Stimulated activated CD4-positive, alpha-beta T cell treated with anti-CD3 and anti-CD28 coated beads, TNF-alpha, amount 100 ng/mL, for 1 hour (primary cell): ENCODE measurements at places on chromosomes 5 and 9.

DNA sequence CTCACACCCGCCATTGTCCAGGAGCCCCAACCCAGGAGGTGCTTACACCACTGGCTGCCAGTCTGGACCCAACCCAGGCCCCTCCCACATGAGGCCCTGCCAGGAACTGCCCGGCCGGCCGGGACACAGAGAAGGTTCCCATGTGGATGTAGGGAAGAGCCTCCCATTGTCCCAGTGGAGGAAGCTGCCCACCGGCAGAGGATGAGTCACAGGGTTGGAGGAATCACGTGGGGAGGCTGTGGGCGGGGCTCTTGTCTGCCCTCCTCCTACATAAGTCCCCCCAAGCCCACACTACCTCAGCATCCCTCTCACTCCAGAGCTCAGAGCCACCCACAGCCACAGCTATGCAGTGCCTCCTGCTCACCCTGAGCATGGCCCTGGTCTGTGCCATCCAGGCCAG is 26.1 kb downstream of the PAEP start:
- DNase-seq = no peak

GRCh38 chr5:113531481-113532159 is 18.1 kb downstream of the YTHDC2 start:
- DNase-seq = no peak

DNA sequence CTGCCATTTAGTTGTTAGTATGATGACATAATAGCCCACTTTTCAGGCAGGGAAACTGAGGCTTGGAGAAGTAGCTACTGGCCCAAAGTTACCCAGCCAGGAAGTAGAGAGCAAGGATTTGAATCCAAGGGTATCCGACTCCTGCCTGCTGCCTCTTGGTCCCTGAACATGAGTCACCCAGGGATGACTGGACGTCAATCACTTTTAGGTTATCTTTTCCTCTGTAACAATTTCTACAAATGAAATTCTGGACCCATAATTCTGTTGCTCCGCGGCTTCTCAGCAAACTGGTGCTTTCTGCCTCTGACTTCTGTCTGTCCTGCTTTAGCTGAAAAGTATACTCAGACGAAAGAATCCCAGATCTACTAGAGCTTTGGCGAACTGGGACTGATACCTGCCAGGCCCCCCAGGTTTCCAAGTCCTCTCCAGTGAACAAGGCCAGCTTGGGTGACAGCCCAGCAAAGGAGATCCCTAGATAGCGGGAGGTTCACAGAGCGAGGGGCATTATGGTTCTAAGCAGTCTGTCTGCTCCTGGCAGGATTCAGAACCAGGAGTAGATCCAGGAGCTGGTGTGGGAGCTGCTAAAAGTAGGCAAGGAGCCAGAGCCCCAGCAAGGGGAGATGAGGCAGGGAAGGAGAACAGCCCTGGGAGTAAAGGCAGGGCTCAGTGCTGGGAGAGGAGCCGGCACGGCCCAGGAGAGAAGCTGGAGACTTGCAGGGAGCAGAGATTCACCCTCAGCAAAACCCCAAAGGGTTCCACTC is 20.6 kb downstream of the OLFML2A start:
- no peak for DNase-seq

DNA sequence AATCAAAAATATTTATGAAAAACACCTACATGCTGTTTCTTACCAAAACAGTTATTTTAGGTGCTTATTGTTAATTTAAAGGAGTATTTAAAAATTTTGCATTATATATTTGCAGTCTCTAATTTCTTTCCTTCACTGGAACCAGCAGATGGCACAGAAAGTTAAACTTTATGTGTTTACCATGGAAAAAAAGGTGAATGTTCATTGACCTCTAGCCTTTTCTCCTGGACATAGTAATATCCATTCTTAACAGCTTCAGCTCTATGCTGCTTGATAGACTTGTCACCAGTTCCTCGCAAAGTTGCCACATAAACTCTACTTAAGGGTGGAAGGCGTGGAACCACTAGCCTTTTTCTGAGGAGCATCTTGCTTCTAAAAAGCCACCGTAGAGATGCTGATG is 38.7 kb upstream of the NUDT12 start:
- no peak for DNase-seq

GRCh38 chr9:136804509-136805206 is 3.1 kb upstream of the RABL6 start:
- DNase-seq = no peak

DNA sequence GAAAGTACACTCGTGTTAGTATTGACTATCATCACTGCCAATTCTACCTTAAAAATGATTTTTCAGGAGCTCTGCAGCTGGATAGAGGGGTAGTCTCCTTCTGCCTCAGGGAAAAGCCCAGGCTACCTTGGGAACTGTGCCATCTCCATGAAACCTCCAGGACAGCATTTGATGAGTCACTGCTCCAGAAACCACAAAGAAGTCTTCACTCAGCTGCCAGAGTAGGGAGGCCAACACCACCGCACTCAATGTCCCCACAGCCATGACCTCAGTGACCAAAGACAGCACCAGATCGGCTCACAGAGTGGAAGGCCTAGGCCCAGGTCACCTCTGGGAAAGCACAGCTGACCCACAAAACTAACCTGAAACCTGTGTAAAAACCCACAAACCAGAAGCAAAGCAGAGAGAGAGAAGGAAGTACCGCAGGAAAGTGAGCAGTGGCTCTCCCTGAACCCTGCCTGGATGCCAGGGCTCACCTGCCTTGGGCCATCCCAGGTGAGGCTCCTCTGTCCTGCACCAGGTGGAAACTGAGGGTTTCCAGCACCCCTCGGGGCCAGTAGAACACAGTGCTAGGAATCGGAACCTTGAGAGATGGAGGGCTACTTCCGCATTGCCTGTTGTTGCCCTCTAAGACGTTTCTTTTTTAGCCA is 30.0 kb downstream of the S1PR3 start:
- DNase-seq = no peak

GRCh38 chr5:43171926-43172325 is 20.1 kb upstream of the NIM1K start:
- no peak for DNase-seq

- no peak for DNase-seq
These were observed 4.5 kb upstream of the PAIP1 start for GRCh38 chr5:43561356-43561755.

GRCh38 chr9:112751056-112751795 is 666 bp downstream of the SNX30 start:
- DNase-seq = peak; percentile 7

GRCh38 chr5:8814105-8814504 is 731.8 kb downstream of the SEMA5A start:
- DNase-seq = no peak

- DNase-seq = no peak
These were observed 68.1 kb downstream of the NIPBL start for GRCh38 chr5:36944607-36945225.

GRCh38 chr9:114156657-114157421 is 1.5 kb downstream of the COL27A1 start:
- no peak for DNase-seq

DNA sequence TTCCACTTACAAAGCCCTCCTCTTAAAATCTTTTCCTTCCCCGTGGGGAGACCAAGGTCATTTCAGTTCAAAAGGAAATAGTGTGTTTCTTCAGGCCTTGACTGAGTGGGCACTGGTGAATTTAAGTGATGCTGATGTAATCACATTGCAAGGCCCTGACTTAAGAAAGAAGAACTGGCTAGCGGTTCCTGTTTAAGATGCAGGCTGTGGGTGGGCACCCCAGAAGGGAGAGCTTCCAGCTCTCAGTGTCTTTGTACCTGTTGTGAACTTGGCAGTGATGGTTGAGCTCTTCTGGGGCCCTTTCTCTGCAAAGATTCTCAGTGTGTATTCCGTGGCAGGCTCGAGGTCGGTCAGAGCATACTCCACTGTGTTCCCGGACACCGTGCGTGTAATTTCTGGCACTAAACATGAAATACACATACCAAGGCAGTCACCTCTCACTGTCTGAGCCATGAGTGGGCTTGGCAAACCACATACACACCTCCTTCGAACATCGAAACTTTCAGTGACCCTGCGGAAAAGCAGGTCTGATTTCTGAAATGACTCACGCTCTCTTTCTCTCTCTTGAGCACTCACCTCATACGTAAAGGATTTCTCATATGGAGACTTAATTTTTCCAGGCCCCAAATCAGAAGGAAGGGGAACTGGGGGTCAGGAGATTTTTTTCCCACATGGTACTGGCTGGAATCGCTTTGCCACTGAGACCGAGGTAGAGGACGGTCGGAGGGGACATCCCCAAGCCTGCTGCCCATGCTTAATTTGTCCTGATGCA is 81.9 kb downstream of the TNC start:
- DNase-seq = no peak

DNA sequence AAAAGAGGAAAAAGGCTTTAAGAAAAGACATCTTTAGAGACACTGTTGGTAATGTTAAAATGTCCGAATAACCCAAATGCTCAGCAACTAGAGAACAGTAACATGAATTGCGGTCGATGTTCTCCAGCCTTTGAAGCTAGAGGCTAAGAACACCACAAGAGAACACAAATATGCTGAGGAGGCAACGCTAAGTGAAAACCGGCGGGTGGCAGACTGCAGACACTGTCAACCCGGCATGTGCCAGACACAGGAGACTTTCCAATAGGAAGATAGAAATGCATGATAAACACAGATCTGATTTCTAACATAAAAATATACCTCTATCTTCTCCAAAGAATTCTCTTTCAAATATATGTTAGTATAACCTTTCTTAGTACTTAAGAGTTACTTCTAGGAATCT is 18.4 kb upstream of the DDX41 start:
- no peak for DNase-seq

DNA sequence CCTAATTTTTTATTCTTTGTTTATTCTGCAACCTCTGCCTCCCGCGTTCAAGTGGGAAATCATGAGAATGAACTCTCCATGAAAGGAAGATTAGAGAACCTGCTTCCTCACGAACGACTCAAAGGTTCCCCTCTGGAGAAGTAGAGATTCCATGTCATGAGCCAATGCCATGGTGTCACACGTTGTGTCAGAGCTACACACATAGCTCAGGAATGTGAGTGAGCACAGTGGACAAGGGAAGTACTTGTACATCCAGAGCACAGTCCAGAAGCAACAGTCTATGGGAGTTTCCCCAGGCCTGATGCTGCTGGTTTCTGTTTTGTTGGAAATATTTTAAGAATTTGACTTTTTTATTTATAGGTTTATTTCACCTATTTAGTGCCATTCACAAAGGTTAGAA is 26.8 kb upstream of the PPP2CA start:
- DNase-seq = no peak

DNA sequence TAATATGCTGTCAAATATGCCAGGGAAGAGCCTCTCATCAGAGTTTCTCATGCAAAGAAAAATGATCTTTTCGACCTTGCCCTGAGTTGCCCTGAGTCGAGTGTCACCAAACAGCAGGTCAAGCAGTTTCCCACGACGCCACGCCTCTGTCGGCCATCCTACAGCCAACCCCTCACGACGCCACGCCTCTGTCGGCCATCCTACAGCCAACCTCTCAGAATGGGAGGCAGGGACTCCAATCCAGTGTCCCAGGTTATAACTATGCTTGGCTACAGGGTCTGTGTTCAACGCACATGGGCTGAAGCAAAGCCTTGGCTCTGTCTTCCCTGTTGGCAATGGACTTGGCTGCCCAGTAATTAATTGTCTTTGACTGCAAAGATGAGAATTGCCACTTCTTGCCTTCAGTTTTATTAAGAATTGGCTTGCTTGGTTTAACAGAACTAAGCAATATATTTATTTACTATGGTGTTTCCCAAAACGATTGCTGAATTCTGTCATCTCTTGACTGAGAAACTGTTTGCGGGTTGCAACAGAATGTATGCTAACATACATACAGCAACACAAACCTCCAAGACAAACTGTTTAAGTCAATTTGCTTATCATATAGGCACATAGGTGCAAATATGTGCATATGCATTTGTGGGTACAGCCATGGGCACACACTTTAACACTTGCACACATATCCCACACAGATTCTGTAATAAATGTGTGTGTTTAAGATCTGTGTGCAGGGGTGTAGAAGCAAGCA is 352.9 kb downstream of the GLIS3 start:
- DNase-seq = no peak

- no peak for DNase-seq
These were observed 98.1 kb upstream of the PAPPA start for GRCh38 chr9:116055536-116055935.

DNA sequence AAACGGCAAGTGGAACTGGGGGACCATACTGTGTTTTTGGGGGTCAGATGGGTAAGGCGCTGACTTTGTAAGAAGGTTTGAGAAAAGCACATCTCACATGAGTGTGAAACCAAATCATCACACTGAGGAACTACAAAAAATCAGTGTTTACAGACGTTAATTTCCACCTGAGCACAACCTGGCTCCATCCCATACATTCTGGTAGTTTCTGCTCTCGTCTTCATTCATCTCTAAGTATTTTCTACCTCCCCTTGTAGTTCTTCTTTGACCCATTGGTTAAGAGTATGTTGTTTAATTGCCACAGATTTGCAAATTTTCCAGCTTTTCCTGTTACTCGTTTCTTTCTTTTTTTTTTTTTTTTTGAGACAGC is 8.9 kb upstream of the DPP7 start:
- DNase-seq = no peak

GRCh38 chr9:7963026-7963425 is 163.4 kb upstream of the DMAC1 start:
- no peak for DNase-seq

DNA sequence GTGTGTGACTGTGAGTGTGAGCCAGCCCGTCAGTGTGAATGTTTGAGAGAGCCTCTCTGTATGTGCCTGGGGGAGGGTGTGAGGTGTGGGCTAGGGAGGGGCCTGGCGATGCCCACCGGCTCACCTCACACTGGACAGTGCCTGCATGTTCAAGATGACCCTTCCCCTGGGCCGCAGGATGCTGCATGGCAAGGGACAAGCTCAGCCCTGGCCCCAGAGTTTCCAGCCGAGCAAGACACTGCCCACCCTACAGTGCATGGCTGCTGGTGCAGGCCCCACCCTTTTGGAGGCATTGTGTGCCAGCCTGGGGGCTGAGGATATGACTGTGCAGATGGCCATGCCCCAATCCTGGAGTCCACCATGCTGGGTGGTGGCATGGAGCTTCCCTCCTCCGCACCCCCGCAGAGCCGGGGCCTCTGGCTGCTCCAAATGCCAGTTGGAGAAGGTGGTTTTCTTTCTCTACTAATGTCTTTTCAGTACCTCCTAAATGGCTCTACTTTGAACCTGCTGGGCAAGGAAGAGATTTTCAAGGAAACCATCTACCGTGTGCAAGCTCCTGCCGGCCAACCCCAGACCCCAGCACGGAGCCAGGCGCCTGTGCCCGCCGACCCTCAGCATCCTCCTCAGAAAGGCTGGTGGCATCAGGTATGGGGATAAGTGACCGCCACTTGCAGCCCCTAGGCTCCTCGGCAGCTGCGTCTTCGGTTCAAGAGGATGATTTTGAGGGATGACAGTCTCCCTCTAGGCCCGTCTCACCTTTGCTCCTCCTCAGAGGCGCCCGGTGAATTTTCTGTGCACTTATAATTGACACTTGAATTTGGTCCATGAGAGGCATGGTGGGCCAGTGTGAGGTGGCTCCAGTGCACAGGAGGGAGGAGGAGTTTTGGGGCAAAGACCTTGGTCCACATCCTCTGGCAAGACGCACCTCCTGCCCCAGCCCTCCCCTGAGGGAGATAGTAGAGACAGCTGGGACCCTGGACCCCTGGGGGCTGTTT is 27.7 kb downstream of the FGD3 start:
- DNase-seq = no peak

- no peak for DNase-seq
These were observed 48.4 kb downstream of the EXOSC2 start for GRCh38 chr9:130741831-130742449.
